Hindlimb muscle (tissue), 1 donor: ENCODE measurements at places on chromosomes 11 and 22.

- no peak for DNase-seq
Measured at GRCh38 chr22:39943953-39944872, 16.0 kb upstream of the TMA7B start.

GRCh38 chr11:6285019-6285418 is 25.4 kb downstream of the CCKBR start:
- no peak for DNase-seq

DNA sequence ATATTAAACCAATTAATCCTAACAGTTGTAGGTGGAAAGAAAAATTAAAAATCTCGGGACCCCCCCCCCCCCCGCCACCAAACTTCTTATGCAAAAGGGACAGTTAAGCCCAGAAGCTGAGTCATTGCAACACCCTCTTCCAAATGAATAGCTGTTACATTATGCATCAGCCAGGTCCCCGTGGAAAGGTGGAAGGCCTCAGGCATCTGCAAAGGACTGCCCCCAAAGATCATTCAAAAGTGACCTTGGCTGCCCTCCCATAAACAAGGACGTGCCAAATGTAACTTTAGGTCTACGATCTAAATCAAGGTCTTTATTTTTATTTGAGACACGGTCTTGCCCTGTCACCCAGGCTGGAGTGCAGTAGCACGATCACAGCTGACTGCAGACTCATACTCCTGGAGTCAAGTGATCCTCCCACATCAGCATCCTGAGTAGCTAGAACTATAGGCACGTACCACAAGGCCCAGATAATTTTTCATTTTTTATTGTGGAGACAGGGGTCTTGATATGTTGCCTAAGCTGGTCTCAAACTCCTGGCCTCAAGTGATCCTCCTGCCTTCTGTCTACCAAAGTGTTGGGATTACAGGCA is 22.8 kb downstream of the SYN3 start:
- no peak for DNase-seq

DNA sequence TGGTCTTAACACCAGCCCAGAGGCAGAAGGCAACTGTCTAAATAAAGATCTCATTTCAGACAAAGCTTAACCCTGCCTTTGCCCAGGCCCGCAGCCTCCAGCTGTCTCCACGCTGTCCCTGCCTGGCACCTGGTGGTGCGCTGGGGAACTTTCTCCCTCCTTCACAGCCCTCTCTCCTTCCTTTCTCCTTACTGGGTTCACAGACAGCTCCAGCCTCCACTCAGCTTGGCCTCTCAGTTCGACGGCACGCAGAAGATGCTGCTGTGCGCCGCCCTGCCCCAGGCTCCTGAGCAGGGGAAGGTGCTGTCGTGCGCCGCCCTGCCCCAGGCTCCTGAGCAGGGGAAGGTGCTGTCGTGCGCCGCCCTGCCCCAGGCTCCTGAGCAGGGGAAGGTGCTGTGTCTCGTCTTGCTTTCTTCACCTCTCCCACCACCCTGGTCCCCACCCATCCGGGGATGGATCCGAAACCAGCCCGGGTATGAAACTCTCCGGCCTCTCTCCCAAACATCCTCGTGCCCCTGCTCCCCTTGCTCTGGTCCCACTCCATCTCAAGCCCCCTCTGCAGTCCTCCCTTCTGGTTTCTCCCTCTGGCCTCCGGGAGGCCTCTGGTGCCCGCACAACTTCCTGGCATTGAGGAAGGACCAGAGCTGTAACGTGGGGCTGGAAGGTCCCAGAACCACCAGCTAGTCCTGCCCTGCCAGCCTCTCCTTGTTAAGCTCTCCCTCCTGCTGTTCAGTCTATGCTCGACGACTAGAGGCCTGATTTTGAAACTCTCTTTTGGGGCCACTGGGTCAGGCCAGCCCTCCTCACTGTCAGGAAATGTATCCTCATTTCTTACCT is 22.9 kb upstream of the JAM3 start:
- DNase-seq, result no peak
